ENCODE measurements at places on chromosomes 7 and 10.
A peak's percentile ranks its signal among the peaks of the same experiment; 100 is the strongest.

GRCh38 chr7:122143376-122143750 is 686 bp downstream of the AASS start:
- peak; percentile 2 for DNase-seq

GRCh38 chr7:37277513-37277912 is 171.2 kb downstream of the ELMO1 start:
- DNase-seq: no peak

- no peak for DNase-seq
Measured at GRCh38 chr10:78502210-78502936, 468.7 kb downstream of the RPS24 start.

GRCh38 chr10:51955696-51956095 is 256.3 kb upstream of the CSTF2T start:
- DNase-seq: no peak

DNA sequence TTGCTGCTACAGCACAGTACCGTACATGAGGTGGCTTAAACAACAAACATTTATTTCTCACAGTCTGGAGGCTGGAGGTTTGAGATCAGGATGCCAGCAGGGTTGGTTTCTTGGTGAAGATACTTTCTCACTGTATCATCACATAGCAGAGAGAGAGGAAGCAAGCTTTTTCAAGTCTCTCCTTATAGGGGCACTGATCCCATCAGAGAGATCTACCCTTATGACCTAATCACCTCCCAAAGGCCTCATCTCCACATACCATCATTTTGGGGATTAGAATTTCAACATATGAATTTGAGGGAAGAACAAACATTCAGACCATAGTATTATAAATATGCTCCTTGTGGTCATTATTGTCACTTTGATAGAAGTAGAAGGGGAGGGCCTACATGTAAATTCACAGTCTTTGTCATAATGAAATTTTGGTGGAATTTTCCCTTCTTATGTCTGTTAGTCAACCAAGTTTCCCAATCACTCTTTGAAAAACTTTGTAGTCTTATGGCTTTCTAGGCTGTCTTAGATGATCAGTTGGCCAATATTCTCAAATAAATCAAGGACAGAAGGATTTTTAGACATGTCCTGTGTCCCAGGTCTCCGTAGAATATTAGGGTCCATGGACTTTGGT is 606.2 kb downstream of the LRMDA start:
- no peak for DNase-seq

- no peak for DNase-seq
Measured at GRCh38 chr7:142177869-142178268, 66.4 kb downstream of the MGAM2 start.

- no peak for DNase-seq
Measured at GRCh38 chr10:6446711-6447110, 133.4 kb downstream of the PRKCQ start.

DNA sequence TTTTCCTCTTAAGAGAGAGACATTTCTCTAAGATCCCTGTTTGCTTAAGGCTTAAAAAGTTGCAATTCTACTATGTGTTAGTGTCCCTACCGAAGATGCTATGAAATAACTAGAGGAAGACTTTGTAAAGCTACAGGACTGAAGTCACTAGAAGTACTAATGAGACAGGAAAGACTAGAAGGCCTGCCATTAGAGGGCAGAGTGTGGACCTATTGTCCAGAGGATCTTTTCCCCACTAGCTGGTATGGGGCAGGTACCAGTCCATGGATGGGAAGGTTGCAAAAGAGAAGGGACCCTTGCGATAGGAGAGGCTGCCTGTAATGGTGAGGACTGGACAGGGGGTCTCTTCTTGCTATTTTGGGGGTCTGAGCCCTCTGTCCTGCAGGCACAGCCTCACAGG is 178.1 kb downstream of the TMEM178B start:
- no peak for DNase-seq

GRCh38 chr10:93272884-93273675 is 199.4 kb downstream of the CYP26A1 start:
- DNase-seq: no peak

DNA sequence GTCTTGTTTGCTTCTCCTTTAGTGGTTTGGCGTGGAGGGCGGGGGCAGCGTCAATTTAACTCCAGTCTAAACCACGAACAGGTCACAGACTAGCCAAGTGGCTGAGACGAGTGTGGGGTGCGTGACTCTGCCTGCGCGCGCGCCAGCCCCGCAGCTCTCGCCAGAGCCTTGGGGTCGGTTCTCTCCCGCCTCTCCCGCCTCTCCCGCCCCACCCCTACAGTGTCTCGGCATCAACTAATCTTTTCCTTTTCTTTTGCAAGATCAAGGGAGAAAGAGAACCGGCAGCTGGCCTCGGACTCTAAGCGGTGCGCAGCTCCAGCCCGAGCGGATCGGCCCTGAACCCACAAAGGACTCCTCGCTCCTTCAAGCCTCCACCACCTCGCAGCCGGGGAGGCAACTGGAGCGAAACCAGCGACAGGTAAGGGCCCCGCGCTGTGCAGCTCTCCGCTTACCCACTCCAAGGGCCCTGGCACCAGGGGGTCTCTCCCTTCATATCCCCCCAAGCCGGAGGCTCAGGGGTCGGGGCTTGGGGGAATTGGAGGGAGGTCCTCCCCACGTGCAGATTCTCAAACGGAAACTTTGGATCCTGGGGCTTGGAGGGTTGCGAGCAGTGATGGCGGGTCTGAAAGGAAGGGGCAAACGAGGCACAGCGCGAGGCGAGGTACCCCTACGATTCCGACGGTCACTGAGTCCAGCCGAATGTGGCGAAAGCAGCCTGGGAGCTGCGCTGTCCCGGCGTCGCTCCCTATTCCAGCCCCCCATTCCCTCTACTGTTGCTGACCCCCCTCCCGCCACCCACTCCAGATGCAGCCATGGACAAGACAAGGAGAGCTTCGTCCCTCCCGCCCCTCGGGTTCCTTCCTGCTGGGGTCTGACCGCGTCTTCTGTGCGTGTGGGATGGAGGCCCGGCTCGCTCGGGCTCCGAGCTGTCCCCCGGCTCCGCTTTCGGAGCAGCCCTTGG is 829 bp downstream of the CHRM2 start:
- no peak for DNase-seq

DNA sequence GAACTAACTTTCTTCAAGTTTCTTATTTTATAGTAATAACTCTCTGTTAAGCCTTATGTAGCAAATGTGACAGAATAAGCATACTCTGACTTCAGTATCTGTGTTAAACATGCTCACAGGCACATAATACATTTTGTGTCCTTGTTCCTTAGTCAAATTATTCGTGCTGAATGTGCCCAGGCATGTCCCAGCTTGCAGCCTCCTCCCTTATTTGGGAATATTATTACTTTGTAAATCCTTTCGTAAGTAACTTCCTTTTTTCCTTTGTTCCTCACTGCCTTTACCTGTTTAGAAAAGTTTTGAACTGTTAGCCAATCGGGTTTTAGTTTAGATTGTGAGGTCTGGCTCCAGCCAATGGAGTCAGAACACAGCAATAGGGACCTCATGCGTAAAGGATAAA is 46.9 kb downstream of the GALNT11 start:
- DNase-seq: no peak

GRCh38 chr7:117098457-117098856 is 145.2 kb downstream of the ST7 start:
- no peak for DNase-seq

- no peak for DNase-seq
Measured at GRCh38 chr10:62511656-62512055, 137.5 kb downstream of the ZNF365 start.

- DNase-seq: no peak
Measured at GRCh38 chr7:95646350-95646749, 50.0 kb upstream of the PDK4 start.

Data from stimulated activated CD4-positive, alpha-beta T cell treated with anti-CD3 and anti-CD28 coated beads, Interleukin-12 subunit alpha, Interleukin-12 subunit beta, amount 100 ng/mL, for 24 hours (primary cell).